ENCODE measurements at places on chromosomes 1 and 21. TPM values are rescaled to one million over a fixed set of nuclear protein-coding genes. Genes with fewer than 3 reads are reported as not detected.

GPR37L1 gene
- 0.02 TPM for polyA plus RNA-seq

KCND3 gene
- polyA plus RNA-seq, result 0.06 TPM

TCHH gene
- not detected for polyA plus RNA-seq

GPR3 gene
- polyA plus RNA-seq, result not detected

TDRD5 gene
- polyA plus RNA-seq, result not detected

ATP5IF1 gene
- 606 TPM for polyA plus RNA-seq

DENND2D gene
- 225 TPM for polyA plus RNA-seq

CYP4Z1 gene
- not detected for polyA plus RNA-seq

FMO3 gene
- not detected for polyA plus RNA-seq

IL12RB2 gene
- 0.52 TPM for polyA plus RNA-seq

SLAMF9 gene
- polyA plus RNA-seq, result not detected

PEA15 gene
- 3.9 TPM for polyA plus RNA-seq

OR2AK2 gene
- polyA plus RNA-seq, result not detected

SELENBP1 gene
- not detected for polyA plus RNA-seq

LAMTOR5 gene
- 262 TPM for polyA plus RNA-seq

SPRR5 gene
- not detected for polyA plus RNA-seq

ARTN gene
- not detected for polyA plus RNA-seq

MPZL1 gene
- 8.2 TPM for polyA plus RNA-seq

FAM167B gene
- polyA plus RNA-seq, result not detected

TP73 gene
- polyA plus RNA-seq, result not detected

TNFRSF14 gene
- polyA plus RNA-seq, result 61.6 TPM

CRP gene
- polyA plus RNA-seq, result not detected

RASSF5 gene
- 233 TPM for polyA plus RNA-seq

CDCA8 gene
- polyA plus RNA-seq, result 2.0 TPM

CYP4A11 gene
- not detected for polyA plus RNA-seq
